Skin of body (tissue), 3 donors: ENCODE measurements at places on chromosomes 7 and 10.
A peak's percentile ranks its signal among the peaks of the same experiment; 100 is the strongest.

DNA sequence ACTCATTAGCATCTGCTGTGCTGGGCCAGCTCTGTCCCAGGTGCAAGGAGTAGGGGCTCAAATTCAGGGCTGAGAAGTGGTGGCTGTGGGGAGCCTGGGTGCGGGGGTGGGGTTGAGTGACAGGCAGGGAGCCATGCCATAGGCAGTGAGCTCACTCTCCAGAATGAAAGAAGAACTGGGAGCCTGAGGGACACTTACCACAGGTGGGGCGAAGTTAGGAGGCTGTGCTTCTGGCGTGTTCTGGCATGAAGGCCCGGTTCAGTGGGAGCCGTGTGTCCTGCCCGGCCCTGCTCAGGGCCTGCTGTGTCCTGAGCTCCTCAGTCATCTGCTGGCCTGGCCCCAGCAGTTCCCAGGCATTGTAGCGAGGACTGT, 62.5 kb downstream of the MKI67 start:
- no peak for DNase-seq

GRCh38 chr7:142711746-142712616, 37.3 kb upstream of the PRSS1 start:
- DNase-seq, result no peak

DNA sequence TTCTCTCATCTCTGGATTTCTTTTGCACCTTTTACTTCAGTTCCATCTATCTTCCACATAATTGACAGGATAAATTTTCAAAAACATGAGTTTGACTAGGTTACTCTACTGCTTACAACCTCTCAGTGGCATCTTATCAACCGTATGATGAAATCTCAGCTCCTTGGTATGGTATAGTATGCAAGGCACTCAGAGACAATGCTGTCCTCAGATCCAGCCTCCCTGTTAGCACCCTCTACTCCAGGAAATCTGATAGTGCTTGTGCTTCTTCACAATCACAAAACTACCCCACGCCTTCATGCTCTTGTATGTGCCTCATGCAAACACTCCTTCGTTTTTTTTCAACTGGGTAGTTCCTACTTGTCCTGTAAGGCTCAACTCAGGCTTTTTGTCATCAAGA, 330.7 kb downstream of the GPR158 start:
- DNase-seq, result no peak

GRCh38 chr10:15352836-15353235, 18.3 kb downstream of the FAM171A1 start:
- no peak for DNase-seq

- DNase-seq, result no peak
Observed at GRCh38 chr7:9681284-9681683, 1247.9 kb downstream of the NXPH1 start.

DNA sequence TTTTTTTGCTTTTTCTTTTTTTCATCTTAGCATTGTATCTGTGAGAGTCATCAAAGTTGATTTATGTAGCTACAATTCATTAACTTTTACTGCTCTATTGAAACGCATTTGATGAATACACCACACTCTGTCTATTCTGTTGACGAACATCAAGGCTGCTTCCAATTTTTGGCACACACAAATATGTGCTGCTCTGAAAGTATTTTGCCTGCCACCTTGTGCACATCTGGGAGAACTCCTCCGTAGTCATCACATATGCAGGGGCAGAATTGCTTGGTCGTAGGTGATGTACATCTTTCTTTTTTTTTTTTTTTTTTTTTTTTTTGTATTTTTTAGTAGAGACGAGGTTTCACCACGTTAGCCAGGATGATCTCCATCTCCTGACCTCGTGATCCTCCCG, 796.8 kb downstream of the KCNMA1 start:
- no peak for DNase-seq

DNA sequence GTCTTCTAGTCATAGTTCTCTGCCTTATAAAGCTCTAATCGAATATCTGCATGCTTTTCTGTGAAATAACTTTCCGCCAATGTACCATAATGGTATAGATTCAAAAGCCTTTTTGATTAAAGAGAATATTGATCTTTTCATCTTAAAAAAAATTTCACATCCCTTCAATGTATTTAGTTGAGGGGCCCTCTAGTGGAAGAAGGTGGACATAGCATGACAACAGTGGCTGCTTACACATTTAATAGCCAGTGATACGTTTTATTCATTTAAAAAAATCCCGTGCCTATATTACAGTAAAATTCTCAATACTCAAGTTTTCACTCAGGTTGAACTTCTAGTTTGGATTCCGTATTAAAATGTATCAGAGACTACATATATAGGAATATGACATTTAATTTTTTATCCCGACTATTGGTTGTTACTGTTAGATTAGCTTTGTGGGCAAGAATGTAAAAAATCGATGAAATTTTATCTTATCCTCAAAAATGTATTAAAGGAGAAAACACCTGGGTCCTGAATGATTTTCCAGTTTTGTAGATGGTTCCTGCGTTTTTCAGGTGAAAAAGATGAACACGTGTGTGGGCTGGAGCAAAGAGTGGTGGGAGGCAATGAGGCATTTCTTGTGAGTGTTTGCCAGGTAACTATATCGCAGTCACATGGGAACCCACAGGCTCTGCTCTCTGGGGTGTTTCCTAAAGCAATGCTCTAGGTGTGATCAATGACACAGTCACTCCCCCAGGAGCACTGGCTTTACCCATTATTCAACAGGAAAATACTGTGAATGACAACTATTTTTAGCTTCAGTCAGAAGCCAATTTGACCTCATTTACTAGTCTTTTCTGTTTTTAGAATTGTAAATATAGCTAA, 24.1 kb upstream of the PNLIP start:
- no peak for DNase-seq

DNA sequence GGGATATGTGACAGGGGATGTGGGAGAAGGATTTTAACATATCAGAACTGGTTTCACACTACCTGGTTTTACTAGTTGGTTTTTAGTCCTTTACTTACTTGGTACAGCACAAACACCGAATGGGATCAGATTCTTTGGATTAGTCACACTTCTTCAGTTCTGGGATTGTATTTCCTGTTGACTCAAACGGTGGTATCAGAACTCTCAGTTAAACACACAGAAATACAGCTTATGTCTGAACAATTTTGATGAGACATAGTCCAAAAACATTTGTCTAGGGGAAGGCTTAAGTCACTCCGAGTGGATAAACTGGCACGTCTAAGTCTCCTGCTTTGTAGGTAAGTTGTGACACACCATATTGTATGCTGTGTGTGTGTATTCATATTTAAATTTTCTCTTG, 480.5 kb downstream of the PHTF2 start:
- DNase-seq, result no peak

DNA sequence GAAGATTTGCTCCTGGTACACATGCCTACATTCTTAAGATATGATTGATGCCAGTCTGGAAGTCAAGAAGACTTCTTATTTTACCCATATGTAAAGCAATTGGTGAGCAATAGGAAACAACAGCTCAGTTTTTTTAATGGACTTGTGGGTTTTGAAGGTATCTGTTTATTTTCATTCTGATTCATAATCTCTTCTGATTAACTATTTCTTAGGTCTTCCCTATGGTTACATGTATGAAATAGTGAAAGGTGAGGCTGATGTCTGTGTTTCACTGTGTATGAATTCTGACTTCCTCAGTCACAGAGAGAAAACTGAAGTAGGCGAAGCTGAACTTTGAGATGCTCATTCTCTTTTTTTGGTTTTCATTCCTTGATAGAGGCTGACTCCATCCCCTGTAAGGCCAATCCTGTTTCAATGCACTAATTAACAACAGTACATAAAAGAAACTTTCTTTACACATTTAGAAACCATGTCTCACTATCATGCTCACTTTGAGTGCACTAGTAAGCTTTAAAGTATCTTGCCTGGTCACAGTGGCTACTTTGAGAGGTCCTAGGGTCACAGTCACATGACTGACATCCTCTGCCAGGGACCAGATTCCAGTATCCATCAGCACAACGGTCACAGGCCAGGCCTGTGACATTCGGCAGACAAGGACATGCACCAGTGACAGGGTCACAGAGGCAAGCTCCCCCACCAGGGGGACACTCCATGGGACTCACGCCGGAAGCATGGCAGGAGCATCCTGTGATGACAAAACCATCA, 59.5 kb upstream of the LAMB1 start:
- DNase-seq, result no peak

- DNase-seq, result no peak
Observed at GRCh38 chr7:157394246-157395191, 57.7 kb downstream of the DNAJB6 start.

GRCh38 chr10:24802378-24802777, 78.7 kb upstream of the ARHGAP21 start:
- no peak for DNase-seq

DNA sequence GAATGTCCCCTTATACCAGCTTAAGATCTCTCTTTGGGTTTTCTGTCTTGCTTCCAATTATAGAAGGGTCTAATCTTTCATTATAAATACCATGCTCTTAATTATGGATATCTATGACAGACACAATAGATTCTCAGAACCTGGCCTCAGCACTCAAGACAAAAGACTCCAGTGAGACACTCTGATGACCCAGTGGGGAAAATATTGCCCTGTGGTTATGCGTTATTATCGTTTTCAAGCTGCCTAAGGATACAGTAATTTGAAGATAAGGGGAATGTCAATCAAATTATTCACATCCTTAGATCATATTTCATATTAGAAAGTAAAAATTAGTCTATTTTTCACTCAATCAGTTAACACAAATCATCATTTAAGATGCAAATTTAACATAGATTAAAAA, 748.8 kb downstream of the XPNPEP1 start:
- no peak for DNase-seq

DNA sequence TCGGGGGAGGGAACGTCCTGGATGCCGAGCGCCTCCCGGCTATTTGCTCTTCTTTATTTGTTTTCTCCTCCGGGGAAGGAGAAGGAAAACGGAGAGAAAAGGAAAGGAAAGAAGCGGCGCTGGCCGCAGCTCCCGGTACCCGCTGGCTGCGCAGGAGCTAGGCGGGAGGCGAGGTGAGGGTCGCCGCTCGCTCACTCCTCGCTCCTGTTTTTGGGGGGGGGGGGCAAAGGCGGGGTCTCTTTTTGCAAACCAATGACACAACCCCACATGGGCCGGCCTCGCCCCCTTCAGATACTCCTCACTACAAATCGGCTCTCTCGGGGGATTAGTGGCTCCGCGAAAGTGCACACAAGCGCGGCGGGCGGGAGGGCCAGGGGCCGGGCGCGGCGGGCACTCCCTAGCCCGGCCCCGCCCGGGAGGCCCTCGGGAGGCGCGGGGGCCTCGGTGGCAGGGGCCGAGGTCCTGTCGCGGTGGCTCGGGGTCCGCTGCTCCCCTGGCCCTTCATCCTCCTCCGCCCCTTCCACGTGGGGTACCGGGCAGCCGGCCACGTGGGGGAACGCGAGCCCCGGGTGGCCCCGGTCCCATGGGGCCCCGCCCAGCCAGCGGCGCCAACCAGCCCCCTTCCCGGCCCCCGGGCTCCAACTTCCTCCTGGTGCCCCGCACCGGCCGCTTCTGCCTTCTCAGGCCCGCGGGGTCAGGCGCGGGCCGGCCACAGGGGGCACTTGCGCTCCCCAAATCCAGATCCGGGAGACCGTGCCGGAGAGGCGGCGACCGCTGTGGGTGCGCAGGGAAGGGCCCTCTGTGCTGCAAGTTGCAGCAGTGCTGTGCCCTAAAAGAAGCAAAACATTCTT, 718 bp upstream of the CTBP2 start:
- peak; percentile 84 for DNase-seq

- no peak for DNase-seq
Observed at GRCh38 chr10:120486671-120487205, 29.7 kb downstream of the PLPP4 start.

- DNase-seq, result no peak
Observed at GRCh38 chr7:15317215-15317614, 244.6 kb downstream of the AGMO start.

DNA sequence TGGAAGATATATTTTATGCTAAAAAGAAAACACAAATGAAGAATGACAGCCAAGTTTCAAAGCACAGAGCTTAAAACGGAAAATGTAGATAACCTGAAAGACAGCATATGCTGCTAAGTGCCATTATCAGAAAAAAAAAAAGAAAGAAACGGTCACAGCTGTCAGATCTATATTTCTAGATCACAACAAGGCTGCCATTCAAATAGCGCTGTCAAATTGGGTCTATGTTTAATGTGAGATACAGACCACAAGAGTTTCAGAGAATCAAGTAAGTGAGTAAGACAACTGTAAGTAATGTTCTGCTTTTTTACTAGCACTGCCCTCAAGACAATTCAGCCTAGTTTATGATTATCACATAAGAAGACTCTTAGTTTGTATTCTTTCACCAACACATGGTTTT, 66.1 kb upstream of the RNF148 start:
- no peak for DNase-seq

DNA sequence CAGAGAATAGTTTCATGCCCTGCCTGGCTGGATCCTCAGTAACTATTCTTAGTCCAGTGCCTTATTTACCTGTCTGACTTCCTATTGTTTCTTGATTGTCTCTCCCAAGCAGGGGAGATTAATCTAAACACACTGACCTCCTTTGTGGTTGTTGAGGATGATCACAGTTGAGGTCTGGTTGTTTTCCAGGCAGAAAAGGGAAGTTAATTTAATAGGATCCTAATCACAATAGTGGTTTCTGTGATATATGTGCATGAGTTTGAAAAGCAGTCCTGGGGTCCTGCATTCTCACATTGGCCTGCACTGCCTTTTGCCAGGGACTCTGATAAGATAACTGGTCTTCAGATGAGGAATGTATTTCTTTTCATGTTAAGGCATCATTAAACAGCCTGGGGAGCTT, 130.1 kb downstream of the SND1 start:
- DNase-seq, result no peak

DNA sequence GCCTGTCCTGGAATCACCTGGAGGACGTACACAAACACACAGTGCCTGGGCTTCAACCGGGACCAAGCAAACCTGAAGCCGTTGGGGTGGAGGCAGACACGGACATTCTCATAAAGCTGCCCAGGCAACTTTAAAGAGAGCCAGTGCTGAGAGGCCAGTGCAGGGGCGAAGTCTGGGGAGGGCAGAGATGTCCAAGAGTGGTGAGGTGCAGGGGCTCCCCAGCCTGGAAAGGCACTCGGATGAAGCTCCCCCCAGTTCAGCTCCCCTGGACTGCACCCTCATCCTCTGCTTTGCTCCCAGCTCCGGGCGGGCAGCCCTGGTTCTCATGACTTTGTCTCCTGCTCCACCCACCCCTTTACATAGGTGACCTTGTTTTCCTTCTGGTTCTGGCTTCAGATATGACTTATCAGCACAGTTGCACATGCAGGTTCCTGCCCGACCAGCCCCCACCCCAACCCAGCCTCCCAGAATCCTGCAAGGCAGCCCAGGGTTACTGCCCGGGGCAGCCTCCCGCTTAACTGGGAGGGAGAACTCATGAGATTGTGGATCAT, 60.8 kb upstream of the EEPD1 start:
- DNase-seq, result no peak

- peak; percentile 76 for DNase-seq
Observed at GRCh38 chr10:73886085-73886529, 11.8 kb upstream of the CAMK2G start.
